Effector CD4-positive, alpha-beta T cell (primary cell): ENCODE measurements at places on chromosomes 5 and 9.

GRCh38 chr9:129752900-129753729, at the start of gene PTGES:
Gene PTGES, minus strand, starts transcription at chr9:129753042. Its CDS starts 30 bp downstream, at chr9:129753012.
- no peak for DNase-seq

GRCh38 chr5:160315968-160316367, 3.6 kb upstream of the CCNJL start:
- DNase-seq = no peak

DNA sequence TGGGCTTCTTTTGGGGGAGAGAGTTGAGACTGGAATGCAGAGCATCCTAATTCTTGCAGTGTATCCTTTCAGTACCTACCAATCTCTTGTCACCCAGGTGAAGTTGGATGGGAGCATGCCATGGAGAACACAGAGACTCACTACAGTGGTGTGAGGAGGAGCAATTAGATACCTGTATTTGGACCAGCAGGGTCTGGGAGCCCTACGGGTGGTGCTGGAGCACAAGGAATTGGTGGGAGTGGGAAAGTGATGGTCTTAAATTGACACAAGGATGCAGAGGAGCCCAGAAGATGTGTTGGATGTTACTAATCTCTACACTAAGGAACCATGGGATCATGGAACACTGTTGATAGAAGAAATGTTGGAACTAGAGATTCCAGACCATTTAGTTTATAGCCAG, 212.7 kb downstream of the CHSY3 start:
- DNase-seq = no peak

- no peak for DNase-seq
These were observed 31.1 kb upstream of the TRIM14 start for GRCh38 chr9:98150164-98150563.

DNA sequence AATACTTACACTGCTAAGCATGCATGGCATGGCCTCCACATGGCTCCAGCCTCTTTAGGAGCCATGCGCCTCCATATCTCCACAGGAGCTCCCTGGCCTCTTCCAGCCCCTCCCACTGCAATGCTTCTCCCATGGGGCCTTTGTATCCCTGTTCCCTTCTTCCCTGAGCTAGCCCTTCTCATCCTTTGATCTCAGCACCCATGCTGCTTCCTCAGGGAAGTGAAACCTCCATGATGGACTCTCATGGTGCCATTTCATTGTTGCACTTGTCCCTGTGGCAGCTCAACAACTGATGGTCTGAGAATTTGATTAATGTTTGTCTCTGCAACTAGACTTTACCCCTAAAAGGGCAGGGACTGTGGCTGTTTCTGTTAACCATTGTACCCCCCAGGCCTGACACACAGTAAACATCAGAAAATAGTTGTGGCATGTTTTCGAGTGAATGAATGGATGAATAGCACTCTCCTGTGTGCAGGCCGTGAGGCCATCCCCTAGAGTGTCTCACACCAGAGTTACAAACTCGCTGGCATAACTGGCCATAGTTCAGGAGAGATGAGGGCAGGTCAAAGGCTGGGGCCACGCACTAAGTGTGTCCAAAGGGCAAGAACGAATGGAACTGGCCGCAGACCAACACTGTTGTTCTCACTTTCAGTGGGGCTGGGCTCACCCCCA, 6.6 kb downstream of the IDNK start:
- DNase-seq = no peak

DNA sequence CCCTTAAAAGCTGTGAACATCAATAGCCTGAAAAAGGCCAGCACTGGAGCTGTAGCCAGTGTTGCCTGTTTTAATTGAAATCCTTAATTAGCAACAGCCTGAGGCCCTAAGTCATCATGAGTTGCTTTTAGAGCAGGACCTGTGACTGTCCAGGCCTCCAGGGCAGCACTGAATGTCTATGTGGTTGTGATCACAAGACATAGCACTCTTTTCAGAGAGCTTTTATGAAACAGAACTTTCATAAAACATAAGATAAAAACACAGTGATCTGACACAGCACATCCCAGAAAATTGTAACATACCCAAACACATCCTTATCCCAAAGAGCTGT, 85.5 kb upstream of the MYO10 start:
- no peak for DNase-seq

DNA sequence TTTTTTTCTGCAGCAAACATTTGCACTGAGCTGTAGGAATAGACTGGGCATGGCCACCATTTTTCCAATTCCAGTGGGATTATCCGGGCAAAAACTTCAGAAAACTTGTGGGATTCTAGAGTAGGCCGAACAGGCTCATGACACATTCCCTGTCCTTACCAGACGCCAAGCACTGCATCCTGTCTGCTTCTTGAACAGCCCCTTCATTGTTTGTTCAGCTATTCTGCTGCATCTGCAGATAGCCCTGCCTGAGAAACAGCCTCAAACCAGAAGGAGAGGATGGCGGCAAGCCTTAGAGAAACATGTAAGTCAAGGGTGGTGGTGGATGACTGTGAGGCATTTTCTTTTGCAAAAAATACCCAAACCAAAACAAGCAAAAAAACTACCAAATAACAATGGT, 111.8 kb upstream of the NTRK2 start:
- DNase-seq = no peak

GRCh38 chr5:143454936-143455516, 51.5 kb upstream of the NR3C1 start:
- DNase-seq = no peak

DNA sequence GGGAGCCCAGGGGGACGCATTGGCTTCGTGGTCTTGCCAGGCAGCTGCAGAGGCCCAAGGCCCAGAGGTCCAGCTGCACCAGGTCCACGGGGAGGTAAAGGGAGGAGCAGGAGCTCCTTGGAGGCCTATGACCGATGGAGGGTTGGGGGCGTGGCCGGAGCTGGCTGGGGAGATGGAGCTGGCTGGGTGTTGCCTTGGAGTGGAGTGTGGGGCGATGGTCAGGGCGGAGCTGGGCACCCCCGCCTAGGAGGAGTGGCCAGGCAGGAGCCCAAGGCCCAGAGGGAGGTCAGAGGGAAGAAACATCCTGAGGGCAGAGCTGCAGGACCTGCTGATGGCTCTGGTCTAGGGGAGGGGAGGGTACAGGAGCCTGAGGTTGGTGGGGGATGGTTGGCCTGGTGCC, 44.6 kb downstream of the KCNT1 start:
- DNase-seq = no peak

DNA sequence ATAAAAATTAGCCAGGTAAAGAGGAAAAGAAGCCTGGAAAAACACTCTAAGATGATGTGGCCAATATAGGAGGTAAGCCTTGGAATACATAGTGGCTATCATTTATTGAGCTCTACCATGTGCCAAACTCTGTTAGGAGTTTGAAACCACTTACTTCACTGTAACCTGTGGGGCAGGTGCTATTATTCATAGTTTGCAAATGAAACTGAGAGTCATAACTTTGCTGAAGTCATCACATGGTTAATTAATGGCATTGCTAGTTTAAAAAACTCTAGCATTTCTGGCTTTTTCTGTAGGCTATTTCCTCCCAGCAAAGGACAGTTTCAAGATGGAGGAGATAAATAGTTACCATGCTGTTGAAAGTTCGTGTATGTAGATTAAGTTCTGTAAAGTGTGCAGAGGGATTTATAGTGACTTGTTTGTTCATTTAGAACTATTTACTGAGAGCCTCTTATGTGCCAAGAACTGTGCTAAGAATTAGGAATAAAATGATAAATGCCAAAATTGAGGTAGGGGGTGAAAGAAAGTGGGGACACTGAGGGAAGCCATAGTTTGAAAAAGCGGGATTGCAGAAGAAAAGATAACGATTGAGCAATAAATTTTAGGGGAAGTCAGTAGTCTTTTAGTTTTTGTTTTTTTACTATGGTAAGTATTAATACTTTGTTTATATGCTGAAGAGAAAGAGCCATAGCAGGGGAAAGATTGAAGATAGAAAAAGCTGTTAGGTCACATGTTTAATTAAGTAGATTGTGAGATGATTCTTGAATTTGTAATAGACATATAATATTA, 57.2 kb downstream of the WDR70 start:
- no peak for DNase-seq

DNA sequence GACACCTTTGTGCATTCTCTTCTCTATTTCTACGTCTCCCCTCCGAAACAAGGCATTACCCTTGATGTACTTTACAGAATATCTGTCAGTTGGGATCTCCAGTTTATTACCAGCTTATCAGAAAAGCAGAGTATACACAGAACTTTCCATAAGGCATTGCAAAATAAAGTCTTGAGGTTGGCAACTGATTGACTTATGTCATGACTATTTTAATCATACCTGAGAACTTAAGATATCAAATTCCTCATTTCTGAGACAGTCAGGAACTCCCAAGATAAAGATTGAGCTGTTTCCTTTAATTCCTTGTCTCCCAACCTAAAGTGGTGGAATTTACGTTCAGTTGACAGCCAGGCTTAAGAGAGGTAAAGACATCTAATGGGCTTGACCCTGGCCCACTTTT, 110.9 kb downstream of the MEF2C start:
- DNase-seq = no peak

- no peak for DNase-seq
These were observed 18.1 kb downstream of the NFIL3 start for GRCh38 chr9:91405343-91406077.

DNA sequence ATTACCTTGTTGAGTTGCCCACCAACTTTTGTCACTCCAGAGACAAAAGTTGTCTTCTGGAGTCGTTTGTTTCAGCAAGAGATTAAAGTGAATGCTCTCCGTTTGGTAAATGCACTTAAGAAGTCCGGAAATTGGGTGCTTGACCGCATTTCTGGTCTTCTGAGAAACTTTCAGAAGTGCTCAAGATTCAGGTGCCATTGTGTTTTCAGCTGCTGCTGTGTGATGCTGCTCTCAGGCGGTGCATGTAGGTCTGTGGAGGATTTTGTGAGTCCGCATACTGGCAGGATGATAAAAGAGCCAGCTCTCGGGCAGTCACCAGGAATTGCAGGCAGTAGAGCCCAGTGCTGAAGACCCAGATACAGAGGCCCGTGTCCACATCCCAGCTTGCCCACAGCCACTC, 5.9 kb upstream of the NFIL3 start:
- no peak for DNase-seq

DNA sequence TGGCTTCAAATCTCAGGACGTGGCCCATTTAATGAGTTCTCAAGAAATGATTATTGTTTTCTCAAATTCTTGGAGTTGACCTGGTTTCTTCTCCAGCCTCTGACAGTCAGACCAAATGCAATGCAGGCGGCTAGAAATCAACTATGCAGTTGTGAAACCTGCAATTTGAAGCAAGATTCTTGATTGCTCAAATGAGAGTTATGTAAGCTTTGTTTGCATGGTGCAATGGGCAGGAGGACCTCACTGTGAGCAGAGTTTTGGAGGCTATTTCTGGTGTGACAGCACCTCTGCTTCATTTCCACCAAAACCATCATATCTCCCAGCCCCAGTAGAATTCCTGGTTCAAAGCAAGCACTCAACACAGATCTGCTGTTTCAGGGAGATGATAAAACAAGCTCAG, 500.0 kb upstream of the KLF4 start:
- DNase-seq = no peak

GRCh38 chr5:73218552-73219171, 45.7 kb downstream of the TMEM174 start:
- DNase-seq = no peak

DNA sequence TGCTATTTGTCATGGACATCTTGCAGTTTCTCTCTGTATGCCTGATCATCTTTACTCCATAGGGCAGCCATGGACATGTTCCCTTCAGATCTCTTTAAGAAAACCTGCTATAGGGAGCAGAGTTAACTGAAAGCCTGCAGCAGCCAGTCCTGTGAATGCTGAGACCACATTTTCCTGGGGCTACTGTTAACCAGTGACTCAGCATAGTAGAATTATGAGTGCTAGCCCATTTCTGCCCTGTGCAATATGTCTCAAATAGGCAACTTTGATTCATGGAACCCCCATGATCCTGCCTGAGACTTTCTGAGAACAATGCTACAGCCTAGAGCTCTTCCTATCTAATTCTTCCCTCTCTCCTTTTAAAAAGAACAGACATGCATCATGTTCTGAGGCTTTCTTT, 624.2 kb downstream of the CHSY3 start:
- no peak for DNase-seq

DNA sequence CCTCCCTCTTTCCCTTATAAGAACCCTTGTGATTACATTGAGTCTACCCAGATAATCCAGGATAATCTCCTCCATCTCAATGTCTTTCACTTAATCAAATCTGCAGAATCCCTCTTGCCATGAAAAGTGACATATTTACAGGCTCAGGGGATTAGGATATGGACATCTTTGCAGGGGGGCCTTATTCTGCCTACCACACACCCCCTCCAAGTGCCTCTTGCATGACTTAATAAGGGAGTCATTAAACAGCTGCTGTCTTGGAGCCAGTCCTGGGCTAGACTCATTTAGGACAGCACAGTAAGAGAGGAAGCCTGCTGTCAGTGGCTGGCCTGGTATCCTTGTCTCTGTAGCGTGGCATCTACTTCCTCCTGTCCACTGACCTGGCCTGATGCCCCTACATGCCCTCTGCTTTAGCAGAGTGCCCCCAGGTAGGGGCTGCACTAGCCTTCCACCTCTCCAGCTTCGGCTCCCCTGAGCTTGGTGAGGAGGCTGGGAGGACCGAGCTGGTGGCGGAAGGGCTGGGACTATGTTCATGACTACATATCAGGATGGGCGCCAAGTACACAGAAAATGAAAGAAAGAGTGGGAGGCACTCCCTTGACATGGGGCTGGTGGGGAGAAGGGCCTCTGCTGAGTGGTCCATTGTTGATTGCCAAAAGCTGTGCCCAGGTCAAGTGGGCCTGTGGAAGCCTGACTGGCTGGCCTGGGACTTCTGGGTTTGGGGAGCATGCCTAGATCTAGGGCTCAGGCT, 17.2 kb downstream of the ENHO start:
- no peak for DNase-seq

DNA sequence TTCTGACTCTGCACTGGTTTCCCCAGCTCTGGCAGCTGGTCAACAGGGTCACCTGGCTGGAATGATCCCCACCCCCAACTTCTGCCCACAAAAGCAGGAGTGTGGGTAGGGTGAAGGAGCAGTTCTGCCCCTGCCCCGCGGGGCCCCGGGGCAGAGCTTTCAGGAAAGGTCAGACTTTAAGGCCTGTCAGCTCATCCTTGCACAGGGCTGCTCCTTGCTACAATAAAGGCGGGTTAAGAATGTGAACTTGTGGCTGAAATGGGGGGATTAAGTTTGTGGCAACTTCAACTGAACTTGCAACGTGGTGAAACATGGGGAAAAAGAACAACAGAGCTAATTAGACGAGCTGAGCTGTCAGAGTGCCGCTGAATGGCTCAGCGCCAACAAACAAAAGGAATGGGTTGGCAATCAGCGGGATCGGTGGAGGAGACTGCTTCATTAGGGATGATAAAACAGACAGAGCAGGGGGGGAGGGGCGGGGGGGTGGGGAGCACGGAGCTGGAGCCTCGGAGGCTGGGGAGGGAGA, 50.8 kb downstream of the CRB2 start:
- no peak for DNase-seq

DNA sequence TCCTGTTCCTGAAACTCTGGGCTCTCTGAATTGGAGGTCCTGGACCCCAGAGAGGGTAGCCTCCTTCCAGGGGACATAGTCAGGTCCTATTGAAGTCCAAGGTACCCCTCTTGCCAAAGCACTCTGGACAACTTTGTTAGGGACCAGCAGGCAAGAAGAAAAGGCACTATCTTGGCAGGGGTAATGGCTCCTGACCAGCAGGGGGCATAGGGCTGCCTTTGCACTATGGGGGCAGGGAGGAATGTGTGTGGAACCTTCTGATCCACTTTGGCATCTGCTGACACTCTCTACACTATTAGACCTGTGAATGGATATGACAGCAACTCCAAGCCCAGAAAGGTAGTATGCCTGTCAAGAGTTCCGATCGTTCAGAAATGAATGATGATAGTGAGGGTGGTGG, 179.0 kb upstream of the CD180 start:
- no peak for DNase-seq

GRCh38 chr5:177507165-177507564, 2.5 kb downstream of the DOK3 start:
- no peak for DNase-seq

- DNase-seq = no peak
These were observed 21.7 kb upstream of the DOLPP1 start for GRCh38 chr9:129058965-129059795.
